ENCODE measurements at places on chromosomes 7 and 10.

DNA sequence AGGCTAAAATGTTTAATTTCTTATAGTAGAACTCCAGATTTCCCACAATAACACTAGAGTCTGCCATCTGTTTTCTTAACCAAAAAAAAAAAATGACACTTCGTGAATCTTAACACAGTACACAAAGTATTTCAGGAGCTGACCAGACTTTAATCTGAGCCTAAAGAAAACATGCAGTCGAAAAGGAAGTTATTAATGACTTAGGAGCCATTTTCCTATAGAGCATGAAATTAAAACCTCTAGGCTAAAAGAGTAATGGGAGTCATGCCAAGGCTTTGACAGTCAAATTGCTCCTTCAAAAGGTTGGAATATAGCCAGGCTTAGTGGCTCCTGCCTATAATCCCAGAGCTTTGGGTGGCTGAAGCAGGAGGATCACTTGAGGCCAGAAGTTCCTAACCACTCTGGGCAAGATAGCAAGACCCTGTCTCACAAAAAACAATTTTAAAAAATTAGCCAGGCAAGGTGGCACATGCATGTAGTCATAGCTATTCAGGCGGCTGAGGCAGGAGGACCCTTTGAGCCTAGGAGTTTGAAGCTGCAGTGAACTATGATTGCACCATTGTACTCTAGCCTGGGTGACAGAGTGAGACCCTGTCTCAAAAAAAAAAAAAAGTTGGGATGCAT is 13.6 kb downstream of the MICU1 start:
- no peak for DNase-seq

DNA sequence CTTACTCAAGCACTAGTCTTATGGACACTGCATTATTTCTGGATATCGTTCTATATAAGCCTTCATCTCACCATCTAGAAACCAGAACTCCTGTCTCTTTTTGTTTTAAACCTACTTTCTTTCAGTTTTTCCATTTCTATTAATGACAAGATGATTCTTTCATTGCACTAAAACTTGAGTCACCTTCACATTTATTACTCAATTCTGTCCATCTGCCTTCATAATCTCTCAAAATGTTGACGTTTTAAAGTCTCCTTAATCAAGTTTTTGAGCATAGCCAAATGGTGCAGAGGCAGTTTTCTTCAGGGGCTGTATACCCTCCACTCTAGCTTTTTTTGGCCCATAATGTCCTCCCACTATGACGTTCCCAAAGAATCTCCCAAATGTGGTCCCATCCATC is 17.6 kb downstream of the STAM start:
- DNase-seq = no peak

DNA sequence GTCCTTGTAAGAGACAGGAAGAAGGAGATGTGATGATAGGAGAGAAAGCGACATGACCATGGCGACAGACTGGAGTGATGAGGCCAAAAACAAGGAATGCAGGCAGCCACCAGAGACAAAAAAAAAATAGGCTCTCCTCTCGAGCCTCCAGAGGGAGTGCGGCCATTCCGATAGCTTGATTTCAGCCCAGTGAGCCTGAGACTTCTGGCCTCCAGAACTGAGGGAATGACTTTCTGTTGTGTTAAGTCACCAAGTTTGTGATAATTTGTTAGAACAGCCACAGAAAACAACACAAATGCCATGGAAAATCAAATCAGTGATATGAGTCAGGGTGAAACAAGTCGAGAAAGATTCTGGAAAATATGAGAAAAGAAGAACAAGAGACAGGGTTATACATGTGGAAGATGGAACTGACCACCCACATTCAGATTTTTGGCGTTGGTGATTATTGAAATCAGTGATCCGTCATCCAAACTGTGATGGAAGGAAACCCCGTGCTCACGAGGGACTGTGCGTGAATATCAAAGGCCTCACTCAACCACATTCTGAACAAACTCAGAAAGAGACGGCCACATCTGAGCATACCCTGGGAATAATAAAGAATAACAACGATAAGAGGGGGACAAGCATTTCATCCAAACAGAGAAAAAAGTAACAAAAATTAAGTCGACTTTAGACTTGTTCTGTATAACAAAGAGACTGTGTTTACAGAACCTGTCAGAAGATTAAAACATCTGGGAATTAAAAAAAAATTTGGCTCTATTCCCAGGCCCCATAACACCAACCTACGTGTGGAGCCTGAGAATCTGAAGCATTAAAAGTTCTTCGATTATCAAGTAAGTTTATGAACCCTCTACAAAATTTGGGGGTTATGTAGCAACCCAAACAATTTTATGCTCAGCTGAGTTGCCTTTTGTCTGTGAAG is 72.1 kb downstream of the EEPD1 start:
- DNase-seq = no peak

DNA sequence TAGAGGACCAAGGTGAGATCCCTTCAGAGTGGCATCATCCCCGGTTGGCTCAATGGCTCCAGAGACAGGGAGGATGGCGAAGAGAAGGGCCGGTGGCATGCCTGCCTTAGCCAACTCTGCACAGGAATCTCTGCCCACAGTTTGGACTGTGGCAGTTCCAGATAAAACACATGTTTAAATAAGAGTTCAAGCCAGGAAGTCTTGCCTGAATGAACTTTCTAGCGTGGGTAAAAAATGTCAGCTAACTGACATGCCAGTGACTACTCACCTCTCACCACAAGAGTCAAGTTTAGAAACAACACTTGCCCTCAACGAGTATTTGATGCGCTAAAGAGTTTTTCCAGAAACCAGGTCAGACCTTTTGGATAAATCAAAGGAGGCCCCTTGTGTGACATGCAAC is 3.0 kb downstream of the NOD1 start:
- DNase-seq = no peak

DNA sequence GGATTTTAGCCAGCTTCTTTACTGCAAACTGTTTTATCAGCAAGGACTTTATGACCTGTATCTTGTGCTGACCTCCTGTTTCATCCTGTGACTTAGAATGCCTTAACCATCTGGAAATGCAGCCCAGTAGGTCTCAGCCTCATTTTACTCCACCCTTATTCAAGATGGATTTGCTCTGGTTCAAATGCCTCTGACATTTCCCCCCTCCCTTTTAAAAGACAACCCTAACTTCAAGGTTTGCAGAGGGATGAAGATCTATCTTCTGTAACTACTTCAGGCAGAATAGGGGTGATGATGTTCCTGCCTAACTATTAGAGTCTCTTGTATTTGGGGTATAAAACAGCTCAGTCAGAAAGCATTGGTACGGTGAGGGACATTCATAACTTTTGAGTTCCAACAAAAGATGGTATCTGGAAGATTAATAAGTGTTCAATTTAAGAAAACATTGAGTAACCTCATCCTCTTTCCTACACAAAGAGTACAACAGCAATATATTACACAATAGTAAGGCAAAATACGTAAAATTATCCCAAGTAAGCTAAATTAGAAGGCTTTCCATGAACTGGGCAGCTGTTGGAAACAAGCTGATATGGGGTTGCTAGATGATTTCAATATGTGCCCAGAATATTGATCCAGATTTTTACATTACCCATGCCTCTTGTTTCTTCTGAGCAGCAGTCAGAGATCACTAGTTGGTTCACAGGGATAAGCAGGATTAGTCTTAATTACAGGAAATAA is 40.0 kb upstream of the LRGUK start:
- no peak for DNase-seq

- no peak for DNase-seq
Measured at GRCh38 chr10:127413326-127413725, 135.8 kb upstream of the NPS start.

DNA sequence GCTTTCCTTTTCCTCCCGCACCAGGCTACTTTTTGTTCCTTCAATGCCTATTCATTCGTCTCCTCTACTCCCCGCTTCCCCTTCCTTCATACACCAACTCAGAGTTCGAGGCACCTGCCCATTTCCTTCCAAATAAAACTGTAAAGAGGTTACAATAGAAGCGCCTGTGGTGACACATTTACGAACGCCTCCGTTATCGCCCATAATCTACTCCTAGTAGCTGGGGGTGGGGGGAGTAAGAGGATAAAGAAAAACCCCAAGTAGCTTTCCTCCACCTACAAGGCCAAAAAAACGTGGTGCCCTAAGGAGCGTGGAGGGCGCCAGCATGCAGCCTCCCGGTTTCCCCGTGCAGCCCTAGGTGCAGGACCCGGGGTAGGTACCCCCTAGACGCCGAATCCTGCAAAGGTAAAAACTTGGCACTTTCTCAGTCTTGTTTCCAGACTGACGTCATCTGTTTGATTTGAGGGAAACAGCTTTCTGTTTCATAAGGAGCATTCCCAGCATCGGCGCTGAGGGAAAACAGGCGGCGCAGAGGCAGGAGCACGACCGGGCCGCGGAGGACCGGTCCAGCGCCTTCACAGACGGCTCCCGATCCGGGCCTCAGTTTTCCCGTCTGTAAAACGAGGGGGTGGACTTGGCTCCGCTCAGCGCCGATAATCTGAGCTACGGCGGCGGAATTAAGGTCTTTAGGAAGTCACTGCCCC is 922 bp downstream of the PPA1 start:
- no peak for DNase-seq

- DNase-seq = no peak
Measured at GRCh38 chr10:131264110-131264788, 47.3 kb downstream of the TCERG1L start.

GRCh38 chr10:86635402-86635801 is 18.9 kb upstream of the OPN4 start:
- no peak for DNase-seq

DNA sequence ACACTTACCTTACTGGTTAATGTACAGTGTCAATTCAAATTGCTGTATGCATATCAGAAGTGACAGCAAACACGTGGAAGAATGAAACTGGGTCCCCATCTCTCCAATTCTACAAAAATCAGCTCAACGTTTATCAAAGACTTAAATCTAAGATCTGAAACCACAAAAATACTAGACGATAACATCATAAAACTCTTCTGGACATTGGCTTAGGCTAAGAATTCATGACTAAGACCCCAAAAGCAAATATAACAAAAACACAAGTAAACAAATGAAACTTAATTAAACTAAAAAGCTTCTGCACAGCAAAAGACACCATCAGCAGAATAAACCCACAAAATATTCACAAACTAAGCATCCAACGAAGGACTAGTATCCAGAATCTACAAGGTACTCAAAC is 35.9 kb upstream of the PFKP start:
- DNase-seq = no peak

GRCh38 chr10:103541616-103542015 is 48.1 kb downstream of the NEURL1 start:
- no peak for DNase-seq

DNA sequence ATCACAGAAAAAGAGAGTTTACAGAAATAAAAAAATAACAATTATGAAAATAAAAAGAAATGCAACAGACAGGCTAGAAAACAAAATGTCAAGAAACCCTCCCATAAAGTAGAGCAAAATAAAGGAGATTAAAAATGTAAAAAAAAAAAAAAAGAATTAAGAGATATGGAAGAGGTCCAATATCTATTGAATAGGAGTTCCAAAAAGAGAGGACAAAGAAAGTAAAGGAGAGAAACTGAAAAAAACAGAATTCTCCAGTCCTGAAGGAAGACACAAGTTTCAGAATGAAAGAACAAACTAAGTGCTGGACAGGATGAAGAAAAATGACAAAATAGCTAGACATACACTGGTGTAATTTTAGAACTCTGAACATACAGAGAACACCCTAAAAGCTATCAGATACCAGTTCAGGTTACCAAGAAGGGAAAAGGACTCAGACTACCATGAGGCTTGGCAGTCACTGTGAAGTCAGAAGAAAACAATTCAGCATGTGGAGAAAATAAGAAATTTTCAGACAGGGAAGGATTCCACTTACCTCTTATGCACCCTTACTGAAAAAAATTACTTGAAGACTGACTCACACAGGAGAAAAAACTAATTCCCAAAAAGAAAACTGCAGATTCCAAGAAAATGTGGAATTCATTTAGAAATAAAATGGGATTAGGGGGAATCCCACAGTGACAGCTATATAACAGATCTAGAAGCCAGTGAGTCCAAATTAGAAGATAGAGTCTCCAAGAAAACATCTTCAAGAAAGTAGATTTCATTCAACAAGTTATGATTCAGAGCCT is 40.4 kb upstream of the ABLIM1 start:
- DNase-seq = no peak

GRCh38 chr10:126459878-126460481 is 71.7 kb upstream of the ADAM12 start:
- DNase-seq = no peak

- DNase-seq = no peak
Measured at GRCh38 chr7:159095979-159096411, 48.7 kb downstream of the VIPR2 start.

Measured in activated CD4-positive, alpha-beta T cell treated with anti-CD3 and anti-CD28 coated beads for 1 hour (primary cell).